ENCODE measurements at places on chromosomes 12 and 14.

DNA sequence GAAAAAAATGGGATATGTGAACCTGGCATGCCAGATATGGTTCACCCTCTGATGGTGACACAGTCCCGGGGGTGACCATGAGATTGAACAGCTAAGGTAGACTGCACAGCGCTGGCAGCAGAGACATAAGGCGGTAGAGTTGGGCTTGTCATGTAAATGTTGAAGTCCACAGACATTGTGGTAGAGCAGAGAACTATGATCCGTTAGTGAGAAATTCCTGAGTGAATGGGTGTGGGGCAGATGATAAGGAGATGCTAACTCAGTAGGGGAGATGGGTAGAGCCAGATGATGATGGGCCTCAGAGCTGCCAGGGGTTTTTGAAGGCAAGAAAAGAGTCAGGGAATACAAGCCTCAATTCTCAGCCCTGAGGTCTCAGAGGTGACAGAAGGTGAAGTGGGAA, 51.1 kb upstream of the DNM1L start:
- DNase-seq: no peak

- no peak for DNase-seq
These were observed 181.9 kb upstream of the BMP4 start for GRCh38 chr14:54138354-54139038.

DNA sequence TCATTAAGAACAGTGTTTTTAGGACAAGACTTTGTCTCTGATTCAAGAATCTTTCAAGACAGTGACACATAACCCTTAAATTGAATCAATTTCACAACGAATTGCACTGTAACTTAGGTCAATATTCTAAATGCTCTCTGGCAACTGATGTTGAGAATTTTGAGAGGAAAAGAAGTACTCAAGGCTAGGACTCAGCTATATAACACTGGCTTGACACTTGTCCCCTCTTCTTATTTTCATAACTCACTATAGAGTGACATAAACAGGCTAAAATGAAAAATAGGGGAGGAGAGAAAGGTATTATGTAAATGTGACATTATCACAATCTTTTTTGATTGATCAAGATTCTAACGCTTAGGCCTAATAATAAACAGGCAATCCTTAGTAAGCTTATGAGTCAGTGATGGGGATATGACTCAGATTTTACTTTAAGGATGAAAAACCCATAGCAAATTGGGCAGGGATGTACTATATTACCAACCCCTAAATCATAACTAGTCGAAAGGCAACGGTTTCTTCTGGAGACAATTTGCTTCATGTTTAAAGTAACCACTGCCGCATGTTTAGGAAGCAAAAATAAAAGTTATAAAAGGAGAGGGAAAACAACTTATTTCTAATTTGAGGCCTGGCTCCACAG, 10.9 kb downstream of the BTG1 start:
- no peak for DNase-seq

DNA sequence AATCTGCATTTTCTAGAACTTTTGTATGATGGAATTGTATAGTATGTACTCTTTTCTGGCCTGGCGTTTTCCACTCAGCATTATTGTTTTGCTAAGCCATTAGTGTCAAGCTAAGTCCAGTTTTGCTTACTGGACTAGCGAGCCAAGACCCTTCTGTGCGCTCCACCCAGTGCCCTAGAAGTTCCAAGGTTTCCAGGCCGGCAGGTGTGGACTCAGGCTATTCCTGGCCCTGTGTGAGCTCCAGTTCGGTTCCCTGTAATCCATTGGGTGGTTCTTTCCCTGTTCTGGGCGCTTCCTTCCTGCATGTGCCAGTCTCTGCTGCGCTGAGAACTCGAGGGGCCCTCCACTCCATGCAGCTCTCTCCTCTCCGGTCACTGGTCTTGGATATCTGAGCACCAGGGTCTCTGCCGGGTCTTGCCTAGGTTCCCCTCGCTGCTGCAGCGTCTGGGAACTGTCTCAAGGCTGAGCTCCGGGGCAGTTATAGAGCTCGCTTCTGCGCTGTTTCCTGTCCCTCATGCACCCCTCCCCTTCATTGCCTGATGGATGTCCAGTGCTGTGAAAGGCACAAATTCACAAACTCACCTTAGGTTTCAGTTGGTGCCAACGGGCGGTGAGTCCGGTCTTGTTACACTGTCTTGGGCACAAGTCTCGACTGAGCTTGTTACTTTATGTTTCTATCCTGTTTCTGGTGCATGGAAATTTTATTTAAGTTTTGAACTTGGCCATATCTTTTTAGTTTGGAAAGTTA, 100.8 kb downstream of the ADGRD1 start:
- no peak for DNase-seq

GRCh38 chr12:89706986-89707702, 1.5 kb downstream of the ATP2B1 start:
- no peak for DNase-seq

DNA sequence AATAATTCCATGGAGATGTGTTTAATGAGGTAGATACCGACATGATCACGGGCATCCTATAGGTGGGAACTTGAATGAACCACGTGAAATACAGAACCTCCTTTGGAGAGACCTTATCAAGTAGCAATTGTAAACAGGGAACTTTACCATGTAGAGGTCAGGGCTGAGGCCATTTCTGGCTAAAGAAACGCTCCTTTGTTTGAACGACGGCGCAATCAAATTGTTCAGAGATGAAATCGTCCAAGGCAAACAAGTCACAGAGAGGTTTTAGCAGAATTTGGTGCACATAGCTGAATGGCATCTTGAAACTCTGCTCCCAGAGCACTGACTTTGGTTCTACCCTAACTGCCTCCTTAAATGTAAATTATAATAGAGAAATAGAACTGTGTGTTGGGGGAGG, 9.8 kb downstream of the PRIMA1 start:
- DNase-seq: no peak

GRCh38 chr12:48995086-48995879, 3.9 kb downstream of the DDN start:
- no peak for DNase-seq

DNA sequence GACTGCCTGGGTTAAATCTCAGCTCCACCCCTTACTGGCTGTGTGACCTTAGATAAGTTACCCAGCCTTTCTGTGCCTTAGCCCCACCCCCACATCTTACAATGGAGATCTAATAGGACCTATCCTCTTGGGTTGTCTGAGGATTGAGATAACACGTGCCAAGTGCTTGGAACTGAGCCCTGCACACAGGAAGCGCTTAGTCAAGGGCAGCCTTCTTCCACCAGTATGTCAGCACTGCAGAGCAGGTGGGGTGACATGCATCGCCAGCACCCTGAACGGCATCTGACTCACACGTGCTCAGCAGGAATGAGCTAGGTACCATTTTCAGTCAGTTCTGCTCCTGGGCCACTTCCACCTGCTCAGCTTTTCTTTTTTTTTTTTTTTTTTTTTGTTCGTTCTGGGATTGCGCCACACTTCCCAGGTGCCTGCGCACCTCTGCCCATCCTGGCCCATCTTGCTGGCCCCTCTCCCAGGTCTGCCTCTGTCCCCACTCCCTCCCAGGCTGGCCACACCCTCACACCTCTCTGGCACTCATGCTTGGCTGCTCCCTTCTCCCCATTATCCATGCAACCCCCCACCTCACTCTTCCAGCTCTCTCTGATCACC, 19.6 kb downstream of the LGMN start:
- DNase-seq: no peak

GRCh38 chr12:123506843-123507236, 26.7 kb downstream of the RILPL1 start:
- no peak for DNase-seq

GRCh38 chr12:124143726-124144125, 151.2 kb upstream of the RFLNA start:
- DNase-seq: no peak

DNA sequence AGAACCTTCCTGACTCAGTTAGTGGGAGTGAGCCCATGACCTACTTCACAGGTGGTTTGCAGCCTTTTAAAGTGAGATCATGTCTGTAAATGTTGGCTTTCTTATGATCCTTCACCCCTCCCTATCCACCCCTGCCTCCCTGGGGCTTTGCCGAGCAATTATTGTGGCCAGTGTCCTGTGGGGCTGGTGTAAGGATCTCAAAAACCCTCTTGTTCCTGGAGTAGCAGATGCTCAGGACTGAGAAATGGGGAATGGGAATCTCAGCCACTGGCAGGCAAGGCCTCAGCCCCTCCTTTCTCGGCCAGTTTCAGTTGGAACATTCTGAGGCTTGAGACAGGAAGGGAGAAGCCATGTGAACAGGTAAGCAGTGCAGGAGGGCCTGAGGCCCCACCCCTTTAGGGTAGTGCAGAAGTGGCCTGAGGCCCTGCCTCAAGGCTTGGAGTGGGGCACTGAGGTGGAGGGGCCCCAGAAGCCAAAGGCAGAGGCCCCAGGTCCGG, 53.8 kb downstream of the PLEKHG3 start:
- no peak for DNase-seq

DNA sequence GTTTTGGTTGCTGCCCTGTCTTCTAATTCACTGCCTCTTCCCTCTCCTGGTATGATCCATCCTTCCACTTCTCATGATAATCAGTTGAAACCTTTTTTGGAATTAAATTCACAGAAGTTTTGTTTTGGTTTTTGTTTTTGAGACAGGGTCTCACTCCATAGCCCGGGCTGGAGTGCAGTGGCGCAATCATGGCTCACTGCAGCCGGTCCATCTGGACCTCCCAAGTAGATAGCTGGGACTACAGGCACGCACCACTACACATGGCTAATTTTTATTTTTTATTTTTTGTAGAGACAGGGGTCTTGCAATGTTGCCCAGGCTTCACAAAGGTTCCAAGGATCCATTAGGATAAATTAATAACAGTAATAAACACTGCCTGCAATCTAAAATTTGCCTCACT, 164.3 kb downstream of the PRKCH start:
- DNase-seq: no peak

DNA sequence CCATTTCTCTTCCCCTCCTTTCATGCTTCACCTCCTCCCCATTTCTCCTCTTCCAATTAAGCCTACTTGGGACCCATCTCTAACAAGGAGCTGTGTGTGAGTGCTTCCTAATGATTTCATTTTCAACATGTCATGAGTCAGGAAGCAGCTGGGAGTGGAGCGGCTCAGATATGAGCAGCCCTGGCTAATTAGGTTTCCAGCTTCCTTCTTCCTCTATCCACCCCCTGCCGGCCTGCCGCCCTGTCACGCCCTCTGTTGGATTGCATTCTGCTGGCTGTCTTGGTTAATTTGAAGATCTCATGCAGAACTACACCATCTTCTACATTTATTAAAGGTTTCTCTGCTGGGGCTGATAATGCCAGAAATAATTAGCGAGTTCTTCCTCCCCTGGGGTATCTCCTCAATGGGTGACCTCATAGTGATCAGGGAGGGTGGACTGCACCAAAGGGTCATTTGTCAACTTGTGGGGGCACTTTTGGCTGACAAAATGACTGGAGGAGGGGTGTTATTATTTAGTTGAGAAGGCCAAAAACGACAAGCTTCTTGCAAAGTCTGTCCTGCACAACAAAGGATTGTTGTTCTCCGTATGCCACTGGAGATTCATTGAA, 300.9 kb upstream of the SRRM4 start:
- DNase-seq: no peak

DNA sequence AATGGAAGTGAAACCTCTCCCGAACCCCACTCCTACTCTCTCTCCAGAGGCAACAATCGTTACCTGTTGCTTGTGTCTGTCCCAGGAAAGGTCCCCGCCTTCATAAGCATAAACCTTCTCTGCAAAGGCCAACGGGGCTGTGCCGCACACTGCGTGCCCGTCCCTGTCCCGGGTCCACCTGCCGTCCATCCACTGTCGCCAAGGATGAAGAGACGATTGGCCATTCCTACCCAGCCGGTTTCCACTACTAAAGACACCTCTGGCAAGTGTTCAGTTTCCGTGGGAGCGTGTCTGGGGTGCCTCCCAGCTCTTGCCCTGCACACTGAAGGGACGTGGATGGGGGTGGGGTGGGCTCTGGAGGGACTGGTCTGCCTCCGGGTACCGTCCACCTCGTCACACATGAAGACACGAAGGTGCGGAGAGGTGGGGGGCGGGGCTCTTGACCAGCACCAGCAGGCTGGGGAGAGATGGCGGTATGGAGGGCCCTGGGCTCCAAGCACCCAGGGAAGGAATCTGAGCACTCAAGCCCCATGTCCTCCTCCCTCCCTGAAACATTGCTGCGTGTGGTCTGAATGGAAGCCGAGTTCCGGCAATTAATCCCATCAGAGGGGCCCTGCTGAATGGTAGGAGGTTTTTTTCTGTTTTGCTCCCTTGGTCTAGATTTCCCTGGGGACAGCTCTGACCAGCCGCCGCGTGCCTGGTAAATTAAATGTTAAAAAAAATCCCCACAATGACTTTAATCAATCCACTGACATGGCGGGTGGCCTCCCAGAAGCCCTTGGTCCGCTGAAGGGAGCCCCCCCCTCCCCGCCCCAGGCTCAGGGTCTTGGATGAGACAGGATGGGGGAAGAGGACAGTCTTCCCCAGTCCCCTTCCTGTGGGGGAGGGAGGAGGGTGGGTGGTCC, 4.1 kb upstream of the KIF26A start:
- no peak for DNase-seq

DNA sequence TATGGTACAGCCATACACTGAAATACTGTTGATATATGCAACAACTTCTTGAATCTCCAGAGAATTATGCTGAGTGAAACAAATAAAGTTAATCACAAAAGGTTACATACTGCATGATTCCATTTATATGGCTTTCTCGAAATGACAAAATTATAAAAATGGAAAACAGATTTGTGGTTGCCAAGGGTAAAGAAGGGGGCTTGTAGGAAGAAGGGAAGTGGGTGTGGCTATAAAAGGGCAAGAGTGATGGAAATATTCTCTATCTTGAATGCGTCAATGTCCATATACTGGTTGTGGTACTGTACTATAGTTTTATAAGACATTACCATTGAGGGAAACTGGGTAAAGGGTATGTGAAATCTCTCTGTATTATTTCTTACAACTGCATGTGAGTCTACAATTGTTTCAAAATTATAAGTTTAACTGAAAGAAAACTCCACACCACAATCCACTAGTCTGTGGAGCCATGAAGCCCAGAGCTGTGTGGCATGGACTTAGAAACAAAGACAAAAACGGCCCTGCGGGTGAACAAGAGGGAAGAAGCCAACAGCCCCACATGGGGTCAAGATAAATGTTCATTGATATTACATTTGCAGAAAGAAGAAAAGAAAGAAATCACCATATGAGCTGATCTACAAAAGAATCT, 18.3 kb upstream of the TSPAN11 start:
- no peak for DNase-seq

GRCh38 chr14:76781648-76782051, 20.4 kb downstream of the VASH1 start:
- no peak for DNase-seq

DNA sequence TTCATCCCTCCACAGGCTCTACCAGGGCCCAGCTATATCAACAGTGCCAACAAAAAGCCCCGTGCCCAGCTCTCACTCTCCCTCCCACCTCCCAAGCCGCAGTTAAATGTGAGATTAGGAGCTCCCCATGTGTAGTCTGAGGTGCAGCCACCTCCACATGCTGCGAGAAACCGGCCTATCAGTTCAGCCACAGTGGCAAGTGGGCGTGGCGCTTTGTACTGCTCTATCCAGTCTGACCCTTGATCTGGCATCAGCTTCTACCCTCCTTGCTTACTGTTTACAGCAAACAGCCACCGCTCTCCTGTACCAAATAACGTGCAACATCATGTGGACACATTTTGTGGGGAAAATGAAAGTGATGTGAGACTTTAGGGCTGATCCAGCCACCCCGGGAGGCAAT, 1.7 kb downstream of the PLEK2 start:
- DNase-seq: no peak

Measured in activated naive CD4-positive, alpha-beta T cell (primary cell).